ENCODE measurements at places on chromosomes 1 and 21.
A peak's percentile ranks its signal among the peaks of the same experiment; 100 is the strongest.

- no peak for DNase-seq
These were observed 42.3 kb downstream of the PLEKHO1 start for GRCh38 chr1:150192012-150192411.

GRCh38 chr1:118333601-118334210, 148.7 kb upstream of the SPAG17 start:
- DNase-seq = no peak

- no peak for DNase-seq
These were observed 63.9 kb upstream of the DISP3 start for GRCh38 chr1:11414926-11415538.

- no peak for DNase-seq
These were observed 82.3 kb upstream of the IFFO2 start for GRCh38 chr1:19038732-19039131.

GRCh38 chr1:229470406-229471043, 36.6 kb upstream of the ACTA1 start:
- DNase-seq = no peak

GRCh38 chr1:23643736-23644554, 47.7 kb upstream of the RPL11 start:
- DNase-seq = no peak

DNA sequence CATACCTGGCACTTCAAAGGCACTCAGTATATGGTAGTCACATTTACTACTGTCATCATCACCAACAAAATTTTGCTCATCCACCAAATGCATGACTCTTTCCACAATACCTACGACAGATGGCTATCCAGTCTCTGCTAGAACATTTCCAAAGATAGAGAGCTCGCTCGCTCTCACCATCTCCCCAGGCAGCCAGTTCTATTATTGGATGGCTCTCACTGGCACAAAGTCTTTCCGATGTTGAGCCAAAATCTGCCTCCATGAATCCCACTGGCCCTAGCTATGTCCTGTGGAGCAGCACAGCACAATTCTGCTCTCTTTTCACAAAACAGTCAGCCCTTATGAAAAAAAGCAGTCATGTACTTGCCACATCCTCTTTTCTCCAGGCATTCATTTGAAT, 102.1 kb downstream of the DAB1 start:
- DNase-seq = no peak

GRCh38 chr1:232694475-232694874, 64.5 kb upstream of the SIPA1L2 start:
- no peak for DNase-seq

DNA sequence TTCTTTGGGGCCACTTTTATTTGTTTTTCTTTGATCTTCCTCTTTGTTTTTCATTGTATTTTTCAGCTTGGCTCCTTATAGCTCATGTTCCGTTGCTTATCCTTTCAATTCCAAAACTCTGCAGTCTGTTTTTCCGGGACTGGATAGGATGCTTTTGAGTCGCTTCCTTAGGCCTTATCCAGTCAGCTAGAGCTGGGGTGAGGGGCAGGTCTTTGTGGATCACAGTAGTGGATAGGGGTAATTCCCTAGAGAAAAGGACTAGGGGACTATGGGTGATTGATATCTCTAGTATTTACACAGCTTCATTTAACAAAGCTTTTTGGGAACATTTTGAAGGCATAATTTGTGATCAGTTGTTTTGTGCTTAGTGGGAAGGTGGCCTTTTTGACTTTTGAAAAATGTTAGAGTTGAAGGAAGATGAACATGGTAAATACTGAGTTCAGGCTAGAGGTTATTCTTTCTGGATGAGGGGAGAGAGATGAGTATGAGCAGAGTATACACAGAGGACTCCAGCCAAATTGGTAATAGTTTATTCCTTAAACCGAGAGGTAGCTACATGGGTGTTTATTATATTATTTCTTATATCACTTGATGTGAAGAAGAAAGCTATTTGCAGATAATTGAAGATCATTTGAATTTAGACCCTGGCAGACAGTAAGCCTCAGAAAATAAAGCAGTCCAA, 22.5 kb downstream of the CEP350 start:
- no peak for DNase-seq

GRCh38 chr1:194273660-194274059, 1087.2 kb upstream of the B3GALT2 start:
- no peak for DNase-seq

DNA sequence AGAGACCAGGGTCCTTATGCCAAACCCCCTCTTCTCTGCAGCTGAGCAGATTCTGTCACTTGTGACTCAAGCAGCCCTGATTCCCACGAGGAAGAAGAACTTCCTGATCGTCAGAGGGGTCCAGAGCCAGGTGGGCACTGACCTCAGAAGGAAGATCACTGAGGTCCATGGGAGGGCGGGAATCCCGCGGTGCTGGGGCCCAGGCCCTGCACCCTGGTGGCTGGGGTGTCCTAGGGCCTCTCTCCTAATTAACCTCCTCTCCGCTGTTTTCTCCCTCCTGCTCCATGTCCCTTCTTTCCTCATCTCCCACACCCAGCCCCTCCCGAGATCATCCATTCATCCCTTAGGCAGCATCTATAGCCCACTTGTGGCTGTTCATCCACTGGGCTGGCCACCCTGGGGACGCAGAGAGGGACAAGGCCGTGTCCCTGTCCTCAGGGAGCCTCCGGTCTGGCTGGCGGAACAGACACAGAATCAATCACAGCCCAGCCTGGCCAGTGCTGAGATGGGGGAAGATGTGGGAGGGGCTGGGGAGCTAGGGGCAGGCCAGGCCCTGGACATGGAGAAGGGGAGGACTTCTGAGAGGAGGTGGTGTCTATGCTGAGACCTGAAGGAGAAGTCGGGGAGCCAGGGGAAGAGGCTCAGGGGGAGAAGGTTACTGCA, 638.3 kb downstream of the MATN1 start:
- DNase-seq = no peak

DNA sequence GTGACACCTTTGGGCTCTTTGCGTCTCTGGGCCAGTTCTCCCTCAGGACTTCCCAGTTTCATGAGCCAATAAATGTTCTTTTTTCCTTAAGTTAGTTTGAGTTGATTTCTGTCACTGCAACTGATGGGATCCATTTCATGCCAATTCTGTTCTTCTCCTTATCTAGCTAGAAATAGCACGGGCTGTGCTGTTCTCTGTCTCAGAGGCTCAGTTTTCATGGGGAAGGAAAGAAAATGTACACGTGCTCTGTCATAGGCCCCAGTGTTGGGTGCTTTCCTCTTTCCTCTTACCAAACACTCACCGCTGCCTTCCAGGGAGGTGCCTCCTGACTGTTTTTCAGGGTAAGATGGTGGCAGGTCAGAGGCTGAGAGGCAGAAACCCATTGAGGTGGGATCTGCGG, 43.2 kb upstream of the ACTL8 start:
- DNase-seq = no peak

GRCh38 chr1:157961805-157962762, 31.4 kb upstream of the KIRREL1 start:
- DNase-seq = no peak

DNA sequence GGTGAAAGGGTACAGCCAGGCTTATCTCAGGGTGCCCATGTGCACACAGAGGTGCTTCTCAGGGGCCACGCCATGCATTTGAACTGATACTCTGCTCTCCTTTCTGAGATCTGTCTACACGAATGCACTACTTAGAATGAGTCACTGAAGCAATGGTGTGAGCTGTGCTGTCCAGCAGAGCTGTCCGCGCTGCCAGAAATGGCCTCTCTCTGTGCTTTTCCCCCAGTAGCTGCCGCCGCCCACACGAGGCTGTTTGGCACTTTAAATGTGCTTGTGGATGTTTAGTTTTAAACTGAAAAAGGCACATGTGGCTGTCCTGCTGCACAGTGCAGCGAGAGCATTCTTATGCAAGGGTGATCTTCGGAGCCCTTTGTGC, 87.1 kb upstream of the COL6A1 start:
- no peak for DNase-seq

DNA sequence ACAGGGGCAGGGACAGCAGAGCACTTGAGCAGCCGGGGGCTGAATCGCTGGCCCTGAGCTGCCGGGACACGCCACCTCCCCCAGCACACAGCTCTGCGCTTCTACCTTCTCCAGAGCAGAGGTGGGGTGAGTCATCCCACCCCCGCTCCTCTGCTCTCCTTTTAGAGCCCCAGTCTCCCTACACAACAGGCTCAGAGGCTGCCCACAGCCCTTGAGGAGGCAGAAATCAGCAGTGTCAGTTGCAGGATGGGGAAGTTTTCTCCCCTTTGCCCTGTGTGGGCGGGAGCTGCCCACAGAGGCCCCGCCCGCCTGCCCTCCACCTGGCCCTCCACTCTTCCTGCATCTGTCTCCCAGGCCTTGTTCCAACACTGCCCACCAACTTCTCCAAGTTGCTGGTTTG, 94.6 kb downstream of the STUM start:
- DNase-seq = peak; percentile 87

DNA sequence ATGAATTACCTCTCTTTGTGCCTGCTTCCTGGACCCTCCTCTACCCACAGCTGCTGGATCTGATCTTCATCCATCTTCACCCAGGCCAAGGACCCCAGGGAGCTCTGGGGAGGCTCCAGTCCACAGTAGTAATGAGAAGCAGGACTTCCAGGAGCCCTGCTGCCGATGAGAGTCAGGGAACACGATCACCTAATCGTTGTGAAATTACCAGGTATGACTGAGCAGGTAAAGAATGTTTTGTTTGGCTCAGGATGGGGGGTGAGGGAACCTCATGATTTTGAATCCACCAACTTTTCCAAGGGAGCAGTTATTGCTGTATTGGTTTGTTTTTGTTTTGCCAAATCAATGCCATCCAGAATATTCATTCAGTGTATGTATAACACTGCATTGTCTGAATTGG, 454.0 kb downstream of the PLPP3 start:
- no peak for DNase-seq

DNA sequence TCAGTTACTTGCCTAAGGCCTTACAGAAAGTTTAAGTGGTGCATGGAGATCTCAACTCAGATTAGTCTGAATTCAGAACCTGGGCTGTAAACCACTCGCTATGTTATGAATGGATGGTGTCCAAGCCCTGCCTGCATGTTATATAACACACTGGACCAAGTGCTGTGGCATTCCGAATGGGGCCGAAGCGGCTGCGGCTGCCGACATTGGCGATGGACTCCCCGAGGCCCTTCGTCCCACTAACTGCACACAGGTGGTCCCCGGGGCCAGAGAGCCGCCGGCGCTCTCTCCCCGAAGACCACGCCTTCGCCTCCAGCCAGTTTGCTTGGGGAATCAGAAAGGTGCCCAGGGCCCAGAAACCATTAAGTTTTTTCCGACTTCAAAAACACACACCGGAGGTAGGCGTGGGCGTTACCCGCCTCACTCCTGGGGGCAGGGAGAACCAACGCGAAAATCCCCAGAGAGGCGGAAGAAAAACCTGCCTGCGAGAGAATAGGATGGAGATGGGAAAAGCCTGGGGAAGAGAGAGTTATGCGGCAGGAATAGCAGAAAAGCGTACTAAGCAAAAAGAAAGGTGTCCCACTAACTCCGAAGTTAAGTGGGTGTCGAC, 579 bp upstream of the TENT5C start:
- DNase-seq = no peak

DNA sequence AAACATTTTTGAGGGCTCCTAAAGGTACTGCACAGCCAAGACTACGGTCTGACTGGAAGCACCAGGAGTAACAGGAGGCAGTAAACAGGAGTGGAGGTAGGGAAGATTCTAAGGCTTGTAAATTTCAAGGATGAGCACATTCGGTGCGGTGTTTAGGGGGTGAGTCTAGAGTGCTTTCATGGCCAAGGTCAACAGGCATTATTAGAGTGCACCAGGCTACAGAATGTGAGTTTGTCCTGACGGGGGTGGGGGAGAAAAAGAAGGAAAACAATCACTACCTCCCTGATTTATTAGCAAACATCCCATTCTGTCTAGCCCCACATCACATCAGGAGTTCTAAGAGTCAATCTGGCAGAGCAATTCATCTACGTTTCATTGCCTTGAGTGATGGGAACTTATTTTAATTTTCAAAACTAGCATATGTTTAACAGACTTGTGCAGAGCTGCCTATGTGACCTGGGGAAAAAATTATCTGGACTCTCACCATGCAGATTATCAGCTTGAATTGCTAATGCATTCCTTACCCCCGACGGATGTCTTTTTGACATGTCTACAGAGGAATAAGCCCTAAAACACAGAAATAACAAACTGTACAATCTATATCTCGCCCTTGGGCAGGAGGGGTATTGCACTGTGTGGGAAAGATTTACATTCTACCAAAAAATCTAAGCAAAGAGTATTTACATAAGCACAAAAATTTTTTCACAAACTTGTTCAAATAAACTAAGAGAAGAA, 45.0 kb downstream of the APP start:
- DNase-seq = no peak

GRCh38 chr1:164739189-164739588, 180.2 kb downstream of the PBX1 start:
- no peak for DNase-seq

DNA sequence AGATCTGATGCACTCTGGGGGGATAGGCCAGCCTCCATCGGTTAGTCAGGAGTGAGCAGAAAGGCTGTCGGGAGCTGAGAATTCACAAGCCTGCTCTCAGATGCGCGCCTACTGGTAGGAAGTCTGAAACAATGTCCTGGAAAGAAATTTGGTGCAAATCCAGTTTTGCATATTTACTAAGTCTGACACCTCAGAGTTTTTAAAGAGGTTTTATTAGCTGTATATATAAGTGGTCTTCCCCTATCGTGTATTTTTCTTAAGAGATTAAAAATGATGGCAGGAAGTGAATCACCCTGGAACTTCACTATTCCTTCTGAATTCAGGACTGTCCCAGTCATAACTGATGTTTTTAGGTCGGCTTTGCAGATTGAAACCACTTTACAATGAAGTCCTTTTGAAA, 99.8 kb upstream of the C1orf105 start:
- no peak for DNase-seq

DNA sequence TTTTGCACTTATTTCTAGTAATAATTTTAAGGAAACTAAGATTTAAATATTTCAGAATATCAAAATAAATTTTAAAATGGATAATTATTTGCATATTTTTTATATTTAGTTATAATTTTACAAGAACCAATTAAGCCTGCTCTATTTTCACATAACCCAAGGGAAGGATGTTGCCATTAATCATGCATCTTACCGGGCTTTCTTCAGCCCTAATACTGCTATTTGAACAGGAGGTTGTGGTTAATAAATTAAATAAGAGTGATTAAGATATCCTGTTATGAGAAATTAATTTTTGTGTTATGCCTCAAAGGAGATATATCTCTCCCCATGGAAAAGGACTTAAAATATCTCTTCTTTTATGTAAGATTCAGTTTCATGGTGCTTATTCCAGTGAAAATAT, 1415.8 kb upstream of the B3GALT2 start:
- no peak for DNase-seq

DNA sequence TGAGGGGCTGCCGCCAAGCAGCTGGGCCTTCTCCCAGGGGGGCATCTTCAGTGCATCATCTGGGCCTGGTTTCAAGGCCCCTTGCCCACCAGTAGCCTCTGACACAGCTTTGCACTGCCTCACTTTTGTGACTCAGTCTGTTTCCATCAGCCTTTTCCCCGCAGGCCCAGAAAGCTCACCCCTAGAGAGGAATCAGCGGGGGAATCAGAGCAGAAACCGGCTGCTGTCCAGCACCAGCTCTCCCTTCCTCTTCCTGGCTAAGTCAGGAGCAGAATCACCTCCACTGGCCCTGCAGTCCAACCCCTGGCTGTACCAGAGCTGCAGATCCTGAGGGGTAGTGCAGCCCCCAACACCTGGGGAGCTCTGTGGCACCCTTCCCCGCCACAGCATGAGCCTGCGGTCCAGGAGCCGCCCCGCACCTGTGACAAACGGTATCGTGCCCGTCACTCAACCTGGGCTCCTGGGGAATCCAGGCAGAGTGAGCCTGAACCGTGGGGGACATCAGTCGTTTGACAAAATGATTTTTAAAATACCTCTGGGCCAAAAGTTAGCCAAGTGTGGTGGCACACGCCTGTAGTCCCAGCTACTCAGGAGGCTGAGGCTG, 83.3 kb upstream of the TMEM51 start:
- DNase-seq = no peak

- no peak for DNase-seq
These were observed 219.5 kb downstream of the PTPRU start for GRCh38 chr1:29455781-29456180.
